Activated gamma-delta T cell (primary cell): ENCODE measurements at places on chromosomes 1 and 21.

GRCh38 chr1:18408656-18409370, 71.9 kb upstream of the KLHDC7A start:
- DNase-seq: no peak

- no peak for DNase-seq
Measured at GRCh38 chr1:203627851-203628200, 1.2 kb downstream of the ATP2B4 start.

DNA sequence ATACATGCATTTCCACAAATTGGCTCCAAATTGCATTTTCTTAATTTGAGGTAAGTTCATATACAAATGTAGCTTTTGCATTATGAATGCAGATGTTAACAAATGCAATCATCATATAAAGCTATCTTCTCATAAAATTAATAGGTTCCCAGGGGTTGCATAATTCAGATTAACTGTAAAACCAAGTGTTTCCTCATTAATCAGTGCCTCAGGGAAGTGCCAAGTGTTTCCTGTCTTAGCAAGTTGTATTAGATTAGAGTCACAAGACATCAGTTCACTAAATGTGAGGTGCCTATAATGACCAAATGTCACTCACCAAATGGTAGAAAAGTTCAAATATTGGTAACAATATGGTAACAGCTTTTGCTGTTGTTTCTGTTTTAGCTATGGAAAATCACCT, 140.8 kb downstream of the PTGER3 start:
- DNase-seq: no peak

DNA sequence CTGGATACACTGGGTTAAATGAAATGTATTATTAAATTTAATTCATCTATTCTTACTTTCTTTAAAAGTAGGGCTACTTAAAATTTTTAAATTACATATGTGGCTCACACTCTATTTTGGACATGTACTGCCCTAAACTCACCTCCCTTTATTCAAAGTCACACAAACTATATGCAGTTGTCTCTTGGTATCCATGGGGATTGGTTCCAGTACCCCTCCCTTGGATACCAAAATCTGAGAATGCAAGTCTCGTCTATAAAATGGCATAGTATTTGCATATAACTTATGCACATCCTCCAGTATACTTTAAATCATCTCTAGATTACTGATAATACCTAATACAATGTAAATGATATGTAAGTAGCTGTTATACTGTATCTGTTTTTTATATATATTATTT, 57.6 kb downstream of the FAF1 start:
- DNase-seq: no peak

GRCh38 chr1:212607206-212607912, 1.2 kb upstream of the ATF3 start:
- DNase-seq: peak; percentile 22

DNA sequence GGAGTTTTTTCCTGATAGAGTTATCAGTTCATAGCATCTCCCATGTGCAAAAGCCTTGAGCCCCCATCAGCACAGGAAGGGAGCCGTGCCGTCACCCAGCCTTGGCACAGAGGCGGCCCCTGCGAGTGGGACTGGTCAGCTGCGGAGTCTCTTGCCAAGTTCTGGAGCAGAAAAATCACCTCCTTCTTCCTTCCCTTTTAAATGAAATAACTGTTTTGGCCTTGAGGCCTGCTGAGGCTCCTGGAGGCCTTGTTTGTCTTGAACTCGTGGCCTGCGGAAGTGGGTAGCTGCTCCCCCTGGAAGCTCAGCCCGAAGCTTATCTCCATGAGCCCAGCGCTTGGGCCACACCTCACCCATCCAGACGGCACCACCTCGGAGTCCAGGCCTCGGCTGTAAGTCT, 145.7 kb upstream of the TMEM51 start:
- no peak for DNase-seq
